Left cardiac atrium (tissue), 4 donors: ENCODE measurements at places on chromosomes 1 and 21. TPM values are rescaled to one million over a fixed set of nuclear protein-coding genes. Genes with fewer than 3 reads are reported as not detected.

Gene CGN
- total RNA-seq = 2.0 TPM

GRCh38 chr1:204563780-204564179, 47.6 kb downstream of the MDM4 start:
- no peak for DNase-seq

GRCh38 chr1:65407877-65408276, 12.6 kb upstream of the LEPR start:
- DNase-seq = no peak

- DNase-seq = peak; percentile 80
Observed at GRCh38 chr1:184974056-184974836, at the start of gene NIBAN1. TSS of gene NIBAN1 (minus strand) at chr1:184974508. CDS start at chr1:184974356, 152 bp downstream.

- DNase-seq = no peak
Observed at GRCh38 chr1:175842550-175842949, 99.2 kb upstream of the TNR start.
